Left lobe of liver (tissue), 2 donors: ENCODE measurements at places on chromosomes 6 and 20.

DNA sequence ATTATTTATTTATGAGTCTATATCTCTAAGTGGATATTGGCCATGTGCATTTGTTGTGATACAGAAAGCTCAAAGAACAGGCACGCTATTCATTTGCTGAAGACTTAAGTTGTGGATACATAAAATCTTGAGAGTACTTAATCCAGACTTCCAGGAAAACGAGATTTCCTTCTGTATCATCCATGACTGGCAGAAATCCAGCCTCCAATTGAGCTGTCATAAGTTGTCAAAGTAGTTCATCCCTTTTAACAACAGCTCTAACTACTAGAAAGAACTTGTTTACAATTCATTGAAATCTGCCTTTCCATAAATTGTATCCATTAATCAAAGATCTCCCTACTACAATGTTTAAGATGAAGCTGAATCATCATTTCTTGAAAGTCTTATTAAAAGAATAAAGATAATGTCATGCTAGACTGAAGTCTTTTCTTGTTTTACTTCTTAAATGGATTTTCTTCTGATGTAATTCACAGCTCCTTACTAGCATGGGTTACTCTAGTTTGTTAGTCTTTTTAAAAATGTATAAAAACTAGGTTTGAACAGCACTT, 447.3 kb upstream of the CITED2 start:
- no peak for DNase-seq

GRCh38 chr20:63188159-63188442, 27.8 kb downstream of the YTHDF1 start:
- no peak for DNase-seq

DNA sequence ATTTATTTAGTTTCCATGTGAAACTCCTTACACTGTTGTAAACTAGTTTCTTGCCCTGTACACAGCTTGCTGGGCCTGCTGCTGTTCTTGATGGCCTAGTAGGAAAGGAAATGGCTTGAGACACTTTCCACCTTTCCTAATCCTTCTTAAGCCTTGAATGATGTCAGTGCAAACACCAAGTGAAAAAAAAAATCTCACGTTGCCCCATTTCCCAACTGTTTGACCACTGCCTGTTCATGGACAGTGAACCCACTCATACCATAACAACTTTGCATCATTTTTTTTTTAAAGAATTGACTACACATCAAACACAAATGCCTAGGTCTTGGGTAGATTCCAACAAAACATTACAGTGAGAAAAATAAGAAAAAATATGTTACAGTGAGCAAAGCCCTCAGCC, 653.6 kb upstream of the FLRT3 start:
- no peak for DNase-seq

DNA sequence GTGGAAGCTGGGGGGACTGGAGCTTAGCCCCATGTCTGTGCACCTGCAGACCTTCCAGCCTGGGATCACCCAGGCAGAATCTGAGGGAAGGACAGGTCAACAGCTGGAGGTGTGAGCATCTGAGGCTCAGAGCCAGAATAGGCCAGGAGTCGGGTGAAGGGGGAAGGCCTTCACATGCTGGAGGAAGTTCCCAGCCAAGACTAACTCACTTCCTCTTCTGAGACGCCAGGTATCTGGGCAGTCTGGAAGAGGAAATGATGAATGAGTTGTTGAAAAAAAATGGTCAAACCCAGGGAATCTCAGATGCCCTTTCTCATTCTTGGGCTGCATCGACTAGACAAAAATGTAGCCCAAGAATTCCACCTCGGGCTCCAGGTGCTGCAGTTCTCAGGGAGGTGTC, 73.6 kb upstream of the TIAM2 start:
- no peak for DNase-seq

- DNase-seq = no peak
Observed at GRCh38 chr6:62707156-62707555, 421.1 kb upstream of the KHDRBS2 start.

- no peak for DNase-seq
Observed at GRCh38 chr6:120355822-120356221, 978.5 kb downstream of the TBC1D32 start.

GRCh38 chr6:137490006-137490905, 3.9 kb downstream of the OLIG3 start:
- no peak for DNase-seq

GRCh38 chr6:75084872-75085381, 120.9 kb downstream of the COL12A1 start:
- peak; percentile 61 for DNase-seq

DNA sequence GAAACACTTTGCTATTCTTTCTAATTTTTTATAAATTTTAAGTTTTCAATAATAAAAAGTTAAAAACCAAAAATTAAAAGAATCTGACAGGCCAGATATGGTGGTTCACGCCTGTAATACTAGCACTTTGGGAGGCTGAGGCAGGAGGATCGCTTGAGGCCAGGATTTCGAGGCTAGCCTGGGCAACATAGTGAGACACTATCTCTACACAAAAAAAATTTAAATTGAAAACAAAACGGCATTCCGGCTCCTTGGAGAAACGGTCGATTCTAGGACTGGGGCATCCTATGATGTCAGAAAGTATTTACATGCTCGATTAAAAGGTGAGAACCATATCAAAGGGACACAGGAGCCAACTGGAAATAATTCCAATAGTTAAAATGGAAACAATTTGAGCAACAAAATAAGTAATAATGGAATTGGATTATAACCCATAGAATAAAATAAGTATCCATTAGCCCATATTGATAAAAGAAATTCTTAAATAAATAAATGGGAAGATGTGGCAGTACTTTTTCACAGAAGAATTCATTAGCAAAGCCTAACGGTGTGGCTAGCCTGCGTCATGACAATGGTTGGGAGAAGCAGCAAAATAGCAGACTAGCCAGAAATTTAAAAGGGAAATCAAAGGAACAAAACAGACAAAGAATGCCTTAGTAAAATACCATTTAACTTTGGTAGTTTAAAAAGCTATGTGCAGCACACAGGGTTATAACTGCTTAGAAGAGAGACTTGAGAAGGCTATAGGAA, 21.3 kb downstream of the HLA-E start:
- DNase-seq = no peak

- DNase-seq = no peak
Observed at GRCh38 chr6:157665180-157665579, 157.9 kb upstream of the SNX9 start.

- no peak for DNase-seq
Observed at GRCh38 chr6:34145161-34146020, 496 bp downstream of the GRM4 start.

DNA sequence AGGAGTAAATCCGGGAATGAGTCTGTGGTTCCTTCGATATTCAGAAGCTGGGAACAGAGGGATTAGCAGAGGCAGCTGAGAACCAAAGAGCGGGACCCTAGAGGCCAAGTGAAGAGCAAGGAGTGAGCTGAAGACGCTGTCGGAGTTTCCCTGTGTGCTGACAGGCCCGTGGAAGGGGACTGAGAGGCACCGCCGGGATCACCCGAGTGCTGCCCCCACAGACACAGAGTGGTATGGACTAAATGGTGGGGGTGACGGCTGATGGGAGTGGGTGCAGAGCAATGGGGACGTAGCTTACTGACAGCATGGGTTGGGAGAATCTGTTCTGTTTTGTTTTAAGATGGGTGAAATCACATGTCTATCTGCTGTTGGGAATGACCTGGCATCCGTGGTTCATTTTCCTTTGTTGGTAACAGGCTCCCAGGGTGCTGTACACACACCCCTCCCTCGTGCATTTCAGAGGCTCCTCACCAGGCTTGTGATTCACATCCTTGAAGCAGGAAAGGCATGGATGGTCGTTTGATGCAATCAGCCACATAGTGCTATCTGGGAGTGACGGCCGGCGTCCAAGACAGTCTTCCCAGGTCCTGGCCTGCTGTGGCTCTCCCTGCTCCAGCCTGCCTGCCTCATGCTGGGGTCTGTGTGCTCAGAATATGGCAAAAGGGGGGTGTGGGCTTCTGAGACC, 97.4 kb downstream of the THBS2 start:
- DNase-seq = no peak

DNA sequence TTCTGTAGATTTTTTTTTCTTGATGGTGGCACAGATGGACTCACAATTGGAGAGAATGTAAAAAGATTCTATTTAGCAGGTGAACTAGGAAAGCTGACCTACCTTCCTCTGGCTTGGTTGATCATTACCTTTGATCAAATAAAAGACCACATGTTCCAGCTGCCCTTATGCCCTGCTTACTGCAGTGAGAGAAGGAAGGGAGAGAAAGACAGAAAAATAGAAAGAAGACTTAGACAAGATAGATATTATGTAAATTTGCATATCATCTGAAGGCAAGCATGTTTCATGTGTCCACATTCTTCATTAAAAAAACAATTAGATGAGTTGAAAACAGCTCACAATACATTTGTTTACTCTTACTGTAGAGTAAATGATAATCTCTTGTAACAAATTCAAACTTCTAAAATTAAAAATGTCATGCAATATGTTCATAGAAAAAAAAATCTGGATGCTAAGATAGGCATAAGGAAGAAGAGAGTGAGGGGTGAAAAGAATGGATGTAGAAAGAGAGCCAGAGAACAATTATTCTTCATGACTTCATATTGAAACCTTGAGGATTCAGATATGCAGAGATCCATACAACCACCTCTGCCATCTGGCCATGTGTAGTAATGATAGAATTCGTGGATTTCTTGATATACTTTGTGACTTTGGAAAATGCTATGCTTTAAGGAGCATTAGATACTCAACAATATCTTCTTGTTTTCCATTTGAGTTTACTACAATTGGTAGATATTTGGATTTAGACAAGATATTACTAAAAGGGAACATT, 71.7 kb downstream of the RFX6 start:
- no peak for DNase-seq

GRCh38 chr20:4165984-4166725, 150.8 kb upstream of the RNF24 start:
- no peak for DNase-seq

DNA sequence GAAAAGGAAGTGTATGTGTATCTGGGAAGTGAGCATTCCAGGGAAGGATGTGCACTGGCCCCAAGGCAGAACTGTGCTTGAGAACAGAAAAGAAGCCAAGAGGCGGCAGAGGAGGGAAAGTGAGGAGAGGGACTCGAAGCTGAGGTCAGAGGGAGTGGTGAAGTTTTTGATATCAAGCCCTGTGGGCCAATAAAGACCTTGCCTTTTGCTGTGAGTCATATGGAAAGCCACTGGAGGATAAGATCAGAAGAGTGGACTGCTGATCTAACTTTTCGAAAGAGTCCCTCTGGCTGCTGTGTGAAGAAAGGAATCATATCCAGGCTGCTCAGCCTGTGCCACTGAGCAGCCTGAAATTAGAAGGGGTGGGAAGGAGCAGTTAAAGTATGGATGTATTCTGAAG, 99.4 kb downstream of the EYA4 start:
- no peak for DNase-seq

DNA sequence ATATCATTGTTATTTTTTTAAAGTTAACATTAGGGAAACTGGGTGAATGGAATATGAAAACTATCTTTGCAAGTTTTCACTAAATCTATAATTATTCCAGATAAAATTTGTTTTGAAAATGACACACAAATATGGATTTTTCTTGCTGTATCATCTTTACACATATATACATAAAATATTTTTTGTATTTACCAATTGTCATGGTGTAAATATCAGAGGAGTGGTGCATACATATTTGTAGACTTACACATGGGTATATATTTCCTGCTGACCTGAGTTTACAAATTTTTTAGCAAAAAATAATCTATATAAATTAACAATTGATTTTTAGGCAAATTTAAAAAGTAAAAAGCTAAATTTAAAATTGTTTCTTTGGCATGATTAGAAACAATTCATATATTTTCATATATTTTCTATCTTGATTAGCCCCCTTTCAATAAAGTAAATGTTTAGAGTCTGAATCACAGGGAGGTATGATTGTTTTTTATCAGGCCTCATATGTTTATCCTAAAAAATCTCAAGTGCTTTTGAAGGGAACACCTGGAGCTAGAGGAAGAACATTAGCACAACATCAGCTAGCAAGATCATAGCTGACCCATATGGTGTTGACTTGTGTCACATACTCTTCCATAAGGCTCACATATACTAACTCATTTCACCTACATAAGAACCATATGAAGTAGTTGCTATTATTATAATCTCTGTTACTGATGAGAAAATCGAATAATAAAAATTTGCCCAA, 671.8 kb upstream of the GJE1 start:
- DNase-seq = no peak

- no peak for DNase-seq
Observed at GRCh38 chr6:31266567-31267360, 5.1 kb downstream of the HLA-C start.

DNA sequence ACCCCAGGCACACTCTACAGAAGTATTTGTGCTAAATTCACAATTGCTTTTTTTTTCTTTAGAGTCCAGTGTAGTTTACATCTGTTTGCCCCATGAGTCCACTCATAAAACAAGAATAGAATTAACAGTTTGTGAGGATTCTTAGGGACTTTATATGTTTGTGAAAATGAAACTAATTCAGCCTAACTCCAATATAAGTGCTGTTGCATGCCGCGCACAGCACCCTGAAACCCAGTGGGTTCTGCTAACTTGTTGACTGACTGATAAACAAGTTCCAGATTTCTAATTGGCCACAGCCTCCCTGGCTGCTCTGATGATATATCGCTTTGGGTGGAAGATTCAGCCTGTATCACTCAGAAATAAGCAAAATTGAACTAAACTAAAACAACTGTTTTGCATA, 561.4 kb downstream of the PKHD1 start:
- DNase-seq = no peak

DNA sequence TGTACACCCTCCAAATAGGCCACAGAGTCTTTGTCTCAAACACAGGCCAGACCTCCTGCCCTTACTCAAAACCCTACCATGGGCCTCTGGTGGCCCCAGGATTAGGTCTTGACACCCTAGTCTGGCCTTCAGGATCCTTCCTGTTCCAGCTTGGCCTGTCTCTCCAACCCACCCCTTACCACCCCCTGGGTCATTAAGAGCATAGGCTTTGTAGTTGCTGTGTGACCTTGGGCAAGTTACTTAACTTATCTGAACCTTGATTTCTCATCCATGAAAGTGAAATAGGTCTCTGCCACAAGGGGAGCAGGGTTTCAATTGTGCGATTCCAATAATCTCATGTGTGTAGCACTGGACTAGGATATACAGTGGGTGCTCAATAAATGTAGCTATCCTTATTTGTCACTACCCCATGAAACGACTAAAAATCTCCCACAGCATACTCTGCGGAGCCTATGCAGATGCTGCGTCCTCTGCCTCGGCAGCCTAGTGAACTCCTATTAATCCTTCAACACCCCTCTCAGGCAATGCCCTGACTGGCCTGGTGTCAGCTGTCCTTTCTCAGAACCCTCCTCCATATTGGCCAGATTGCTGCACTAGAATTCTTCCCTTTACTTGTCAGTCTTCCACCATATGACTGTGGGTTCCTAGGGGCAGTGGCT, 39.7 kb upstream of the NOL4L start:
- DNase-seq = no peak

DNA sequence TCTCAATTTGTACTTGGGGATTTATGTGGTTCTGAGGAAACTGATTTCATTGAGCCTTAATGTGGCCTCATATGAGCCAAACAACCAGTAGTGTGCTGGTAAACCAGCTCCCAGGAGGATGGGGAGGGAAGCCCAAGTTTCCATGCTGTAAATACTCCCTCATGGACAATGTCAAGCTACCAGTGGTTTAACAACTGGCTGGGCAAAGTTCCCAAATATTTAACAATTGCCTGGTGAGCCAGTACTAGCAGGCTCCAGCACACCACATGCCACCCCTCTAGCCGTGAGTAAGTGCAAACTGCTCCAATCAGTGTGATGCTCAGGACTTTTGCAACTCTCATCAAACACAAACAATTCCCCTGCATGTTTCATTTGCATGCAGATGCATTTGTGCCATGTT, 19.2 kb upstream of the CDKN1A start:
- no peak for DNase-seq

GRCh38 chr6:38281126-38281525, 358.6 kb downstream of the BTBD9 start:
- no peak for DNase-seq
